ENCODE measurements at places on chromosomes 13 and 19. TPM values are rescaled to one million over a fixed set of nuclear protein-coding genes. Genes with fewer than 3 reads are reported as not detected.
A peak's percentile ranks its signal among the peaks of the same experiment; 100 is the strongest.

The HOOK2 gene
- total RNA-seq, result 31.6 TPM

DNA sequence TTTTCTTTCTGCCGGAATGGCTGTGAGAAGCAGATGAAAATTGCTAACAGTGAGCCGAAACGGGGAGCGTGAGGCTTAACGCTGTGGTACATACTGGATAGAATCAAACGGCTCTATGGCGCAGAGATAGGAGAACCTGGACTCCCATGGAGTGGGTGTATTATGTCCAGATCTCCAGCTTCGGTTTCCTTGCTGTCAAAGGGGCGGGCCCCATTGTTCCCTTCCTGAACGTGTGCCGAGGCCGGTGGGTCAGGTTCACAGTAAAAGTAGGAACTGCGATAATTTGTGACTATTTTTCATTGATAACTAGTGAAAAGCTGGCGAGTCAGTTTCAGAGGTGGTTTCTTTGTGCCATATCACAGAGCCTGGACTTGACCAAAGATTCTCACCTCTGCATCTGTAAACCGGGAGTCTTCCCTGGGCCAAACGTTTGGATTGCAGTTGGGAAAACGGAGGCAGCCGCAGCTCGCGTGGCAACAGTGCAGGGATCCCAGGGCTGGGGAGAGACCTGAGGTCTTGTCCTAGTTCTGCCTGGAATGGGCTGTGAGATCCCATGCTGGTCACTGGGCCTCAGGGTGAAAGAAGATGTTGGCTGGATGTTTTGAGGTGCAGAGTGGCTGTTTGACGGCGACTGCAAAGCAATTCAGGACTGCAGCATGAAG, 752 bp downstream of the RPL18A start:
- peak; percentile 13 for DNase-seq

GRCh38 chr13:22081430-22081829, 410.6 kb downstream of the FGF9 start:
- no peak for DNase-seq

GRCh38 chr19:15588265-15588664, 26.8 kb upstream of the CYP4F8 start:
- no peak for DNase-seq

- no peak for DNase-seq
Observed at GRCh38 chr19:42628411-42629140, 33.9 kb upstream of the CEACAM8 start.

The RASAL3 gene
- total RNA-seq, result not detected

- DNase-seq, result no peak
Observed at GRCh38 chr13:32726374-32727037, 140.3 kb downstream of the PDS5B start.
